Activated naive CD8-positive, alpha-beta T cell treated with anti-CD3 and anti-CD28 coated beads for 36 hours (primary cell): ENCODE measurements at places on chromosomes 13 and 19. TPM values are rescaled to one million over a fixed set of nuclear protein-coding genes. Genes with fewer than 3 reads are reported as not detected.

Gene SIGLEC7
- total RNA-seq, result not detected

- H3K27ac ChIP-seq, result no peak overlapping the region
- H3K36me3 ChIP-seq, result peaks cover 6% of the 10 kb centered on the region
- no peak overlapping the region for H3K4me3 ChIP-seq
- no peaks in the 10 kb centered on the region for H3K27me3 ChIP-seq
- peak; percentile 47 for DNase-seq
Measured at GRCh38 chr19:48608798-48609263, 2.3 kb downstream of the SPACA4 start.

- H3K27ac ChIP-seq, result no peak overlapping the region
- DNase-seq, result peak; percentile 22
- peak overlapping the region; percentile 68 for H3K4me3 ChIP-seq
- no peaks in the 10 kb centered on the region for H3K36me3 ChIP-seq
- H3K4me1 ChIP-seq, result peaks cover 4% of the 10 kb centered on the region
Measured at GRCh38 chr19:30719189-30719998, 347.2 kb downstream of the ZNF536 start.

GRCh38 chr13:97474349-97474980 is 40.5 kb downstream of the RAP2A start:
- no peak overlapping the region for H3K4me3 ChIP-seq
- no peaks in the 10 kb centered on the region for H3K27me3 ChIP-seq
- DNase-seq, result no peak
- no peaks in the 10 kb centered on the region for H3K4me1 ChIP-seq

DNA sequence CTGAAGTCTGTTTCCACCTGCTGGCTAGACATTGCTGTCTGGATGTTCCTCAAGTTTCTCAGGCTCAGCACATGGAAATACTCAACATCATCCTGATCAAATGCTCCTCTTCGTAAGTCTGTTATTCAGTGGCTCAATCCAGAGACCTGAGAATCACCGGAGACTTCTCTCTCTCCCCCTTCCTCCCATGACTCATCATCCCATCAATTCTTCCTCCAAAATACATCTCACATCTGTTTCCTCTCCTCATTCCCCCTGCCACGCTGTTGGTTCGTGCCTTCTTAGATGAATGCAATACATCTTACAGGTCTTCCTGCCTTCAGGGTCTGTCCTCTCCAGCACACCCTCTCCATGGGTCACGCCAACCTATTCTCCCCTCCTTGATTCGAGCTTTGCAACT is 7.4 kb upstream of the RXFP2 start:
- peaks cover 18% of the 10 kb centered on the region for H3K27me3 ChIP-seq
- H3K36me3 ChIP-seq, result no peaks in the 10 kb centered on the region
- no peaks in the 10 kb centered on the region for H3K4me1 ChIP-seq

GRCh38 chr19:50820549-50821247 is 2.9 kb downstream of the KLK1 start:
- peaks cover 38% of the 10 kb centered on the region for H3K4me1 ChIP-seq
- H3K4me3 ChIP-seq, result peak overlapping the region; percentile 59
- H3K27me3 ChIP-seq, result peaks cover 80% of the 10 kb centered on the region
- H3K36me3 ChIP-seq, result peaks cover 2% of the 10 kb centered on the region

Gene VSTM2B
- total RNA-seq, result not detected

DNA sequence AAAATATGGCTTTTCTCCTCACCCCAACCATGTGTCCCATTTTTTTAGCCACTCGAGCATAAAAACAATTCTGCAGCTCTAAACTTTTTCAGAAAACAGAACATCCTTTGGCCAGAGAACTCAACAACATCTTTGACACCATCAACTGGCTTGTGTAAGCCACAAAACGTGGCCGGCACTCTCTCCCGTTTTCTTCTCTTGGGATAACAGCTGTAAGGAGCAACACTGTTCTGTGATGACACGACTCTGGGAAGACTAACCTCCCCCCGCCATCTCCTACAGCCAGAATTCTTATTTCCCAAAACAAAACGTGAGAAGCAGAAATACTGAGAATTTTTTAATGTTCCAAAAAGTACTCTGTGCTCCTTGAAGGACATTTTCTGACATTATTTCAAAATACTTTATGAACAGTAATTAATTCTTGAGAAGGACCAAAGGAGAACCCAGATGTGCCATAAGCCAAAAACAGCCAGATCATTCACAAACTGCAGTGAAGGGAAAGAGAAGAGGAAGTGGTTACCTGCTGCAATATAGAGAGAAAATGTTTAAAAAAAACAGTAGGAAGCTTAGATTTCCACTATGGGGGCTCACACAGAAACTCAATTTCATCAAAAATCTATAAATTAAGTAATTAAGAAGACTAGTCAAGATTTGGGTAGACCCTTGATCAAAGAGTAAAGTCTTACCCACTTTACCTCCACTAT is 25.8 kb downstream of the COL4A1 start:
- H3K4me1 ChIP-seq, result peaks cover 3% of the 10 kb centered on the region
- no peak overlapping the region for H3K27ac ChIP-seq
- H3K36me3 ChIP-seq, result no peaks in the 10 kb centered on the region
- DNase-seq, result no peak
- no peak overlapping the region for H3K4me3 ChIP-seq

GRCh38 chr13:45055198-45055901 is 65.0 kb upstream of the GTF2F2 start:
- peak; percentile 59 for DNase-seq
- peak overlapping the region; percentile 30 for H3K27ac ChIP-seq
- H3K4me1 ChIP-seq, result peaks cover 26% of the 10 kb centered on the region
- H3K36me3 ChIP-seq, result no peaks in the 10 kb centered on the region
- H3K27me3 ChIP-seq, result peaks cover 39% of the 10 kb centered on the region
- peak overlapping the region; percentile 32 for H3K4me3 ChIP-seq

Gene ATXN8OS
- total RNA-seq, result not detected

DNA sequence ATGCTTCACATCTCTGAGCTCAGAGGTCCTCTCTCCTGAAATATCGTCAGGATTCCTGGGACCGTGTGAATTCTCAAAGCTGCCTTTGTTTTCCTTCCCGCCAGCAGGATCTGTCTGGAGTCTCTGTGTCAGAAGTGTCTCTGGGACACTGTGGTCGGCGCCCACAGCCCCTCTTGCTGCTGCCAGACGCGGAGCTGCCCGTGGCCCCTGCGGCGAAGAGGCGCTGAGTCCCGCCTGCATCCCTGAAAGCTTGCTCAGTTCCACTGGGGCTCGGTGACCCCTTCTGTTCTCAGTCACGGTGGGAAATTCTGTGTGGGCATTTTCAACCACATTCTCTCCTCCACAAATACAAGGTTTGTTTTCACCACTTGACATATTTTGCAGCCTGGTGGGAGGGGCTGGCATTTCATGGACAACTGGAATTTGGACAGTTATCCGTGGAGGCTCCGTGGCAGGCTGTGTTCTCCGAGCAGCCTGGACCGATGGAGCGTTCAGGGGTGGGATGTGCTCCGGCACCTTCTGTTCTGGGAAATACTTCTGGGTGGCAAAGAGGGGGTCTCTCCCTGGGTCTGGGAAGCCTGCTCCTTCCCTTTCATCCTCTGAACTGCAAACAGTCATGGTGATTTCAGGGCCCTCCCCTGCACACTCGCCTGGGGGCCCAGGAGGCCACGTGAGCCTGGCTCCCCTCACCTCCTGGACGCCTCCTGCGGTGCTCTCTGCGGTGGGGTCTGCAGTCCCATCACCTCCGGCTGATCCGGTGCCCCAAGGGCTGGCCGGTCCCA is 42.6 kb upstream of the GRTP1 start:
- peaks cover 9% of the 10 kb centered on the region for H3K27me3 ChIP-seq
- DNase-seq, result no peak
- H3K36me3 ChIP-seq, result no peaks in the 10 kb centered on the region
- no peak overlapping the region for H3K27ac ChIP-seq
- H3K4me1 ChIP-seq, result no peaks in the 10 kb centered on the region
